Endothelial cell of umbilical vein (primary cell): ENCODE measurements at places on chromosomes 2 and 18. TPM values are rescaled to one million over a fixed set of nuclear protein-coding genes. Genes with fewer than 3 reads are reported as not detected.

Gene CCDC148
- total RNA-seq, result 0.69 TPM in 1 of 2 replicates, not detected in the other

Gene IL36G
- total RNA-seq, result not detected in 2 replicates

Gene ANKRD30B
- not detected in 2 replicates for total RNA-seq

Gene INHBB
- 0.67 and 1.8 TPM in 2 replicates for total RNA-seq

Gene IL1RL1
- 44.0 and 55.1 TPM in 2 replicates for total RNA-seq

Gene LOXHD1
- total RNA-seq, result not detected in 2 replicates

Gene C2orf78
- not detected in 2 replicates for total RNA-seq

Gene TUBA3E
- total RNA-seq, result not detected in 2 replicates

Gene ARL4C
- 8.3 and 10.5 TPM in 2 replicates for total RNA-seq

Gene FECH
- total RNA-seq, result 27.9 and 33.3 TPM in 2 replicates

Gene RABL2A
- total RNA-seq, result 10.8 and 12.2 TPM in 2 replicates

Gene DNAH7
- total RNA-seq, result 0.05 and 0.24 TPM in 2 replicates
